HTR-8/SVneo (cell line): ENCODE measurements at places on chromosomes 4 and X.

DNA sequence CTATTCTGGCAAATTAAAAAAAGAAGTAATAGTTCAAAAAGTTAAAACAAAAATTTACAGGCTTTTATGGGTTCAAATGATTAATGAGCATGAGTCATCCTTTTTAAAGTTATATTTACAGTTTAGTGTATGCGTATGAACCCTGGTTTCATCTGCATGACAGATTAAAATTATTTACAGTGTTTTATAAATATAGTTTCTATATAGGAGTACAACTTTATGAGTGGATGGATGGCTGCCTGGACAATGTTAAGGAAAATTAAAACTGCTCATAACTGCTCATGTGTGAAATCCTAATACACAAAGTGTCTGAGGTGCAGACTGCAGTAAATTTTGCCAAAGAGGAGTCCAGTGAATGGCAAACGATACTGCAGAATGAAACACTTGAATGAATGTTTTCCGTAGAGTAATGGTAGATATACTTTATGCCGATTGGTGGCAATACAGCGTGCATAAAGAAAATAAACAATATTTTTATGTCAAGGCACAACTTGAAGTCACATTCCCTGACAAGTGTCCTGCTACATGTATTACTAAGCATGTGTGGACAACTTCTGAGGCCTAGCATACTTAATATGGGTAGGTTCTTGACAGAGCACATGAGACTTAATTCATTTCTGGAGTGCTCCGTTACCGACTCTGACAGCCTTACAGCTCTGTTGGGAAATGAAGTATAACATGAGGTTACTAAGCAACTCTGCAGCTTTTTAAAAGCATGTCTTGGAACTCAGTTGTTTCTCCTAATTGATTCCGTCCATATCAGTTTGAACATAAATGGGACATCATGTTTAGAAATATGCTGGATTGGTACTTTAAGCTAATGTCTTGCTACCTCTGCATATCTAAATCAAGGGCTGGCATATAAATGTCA is 985.6 kb upstream of the PCDH7 start:
- DNase-seq, result no peak

- DNase-seq, result no peak
Observed at GRCh38 chrX:31057291-31057690, 14.6 kb downstream of the FTHL17 start.

- DNase-seq, result peak; percentile 59
Observed at GRCh38 chr4:3291969-3292570, 751 bp upstream of the RGS12 start.

DNA sequence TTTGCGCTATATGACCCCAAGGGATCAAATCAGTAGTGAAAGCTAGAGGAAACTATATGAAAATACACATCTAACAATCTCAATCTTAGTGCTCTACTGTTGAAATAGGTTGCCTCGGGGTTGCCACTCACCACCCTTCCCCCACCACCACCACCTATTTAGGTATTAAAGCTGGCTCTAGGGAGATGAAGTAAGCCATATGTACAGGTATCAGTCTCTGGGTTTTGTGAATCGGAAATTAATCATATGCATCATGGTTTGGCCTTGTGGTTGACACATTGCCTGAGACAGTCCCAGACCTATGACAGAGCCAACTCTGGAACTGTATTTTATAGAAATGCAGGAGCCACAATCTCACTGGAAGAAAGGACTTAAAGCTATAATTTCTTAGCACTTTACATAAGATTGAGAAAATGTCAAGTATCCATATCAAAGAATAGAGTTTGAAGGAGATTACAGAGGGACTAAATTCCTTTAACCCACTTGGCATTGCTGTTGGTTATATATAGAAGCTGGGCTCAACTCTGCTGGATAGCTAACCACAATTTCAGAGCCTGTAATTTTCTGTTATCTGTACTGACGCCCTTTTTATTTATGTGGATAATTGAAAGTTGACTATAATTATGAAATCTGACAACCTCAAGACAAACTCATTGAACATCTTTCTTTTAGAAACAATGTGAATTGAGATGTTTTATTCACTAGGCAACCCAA is 26.7 kb upstream of the BMP2K start:
- no peak for DNase-seq

DNA sequence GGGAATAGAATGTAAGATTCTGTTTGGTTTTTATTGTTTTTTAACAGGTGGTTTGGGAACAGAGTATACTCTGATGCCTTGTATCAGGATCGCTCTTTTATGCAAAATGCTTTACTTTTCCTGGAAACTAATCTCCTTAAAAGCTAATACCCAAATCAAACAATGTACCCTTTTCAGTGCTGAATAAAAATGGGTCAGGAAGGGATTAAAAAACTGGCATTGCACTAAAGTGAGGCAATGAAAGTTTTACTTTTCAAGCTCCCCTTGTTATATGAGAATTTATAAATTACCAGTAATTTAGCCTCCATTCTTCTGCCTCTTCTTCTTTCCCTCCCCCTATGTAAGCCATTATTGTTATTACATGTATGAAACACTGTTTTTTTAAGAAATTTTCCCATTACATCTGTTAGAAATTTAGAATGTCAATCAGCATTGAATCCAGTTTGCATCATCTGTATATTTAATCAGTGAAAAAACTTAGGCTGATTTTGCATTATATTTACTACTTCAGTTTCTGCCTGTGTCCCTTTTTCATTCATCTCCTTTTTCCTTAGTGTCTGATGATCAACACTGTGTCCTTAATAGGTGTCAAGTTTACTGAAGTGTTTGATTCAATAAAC is 89.7 kb upstream of the NPNT start:
- DNase-seq, result no peak

- peak; percentile 2 for DNase-seq
Observed at GRCh38 chr4:83686166-83686565, 150.3 kb downstream of the GPAT3 start.

DNA sequence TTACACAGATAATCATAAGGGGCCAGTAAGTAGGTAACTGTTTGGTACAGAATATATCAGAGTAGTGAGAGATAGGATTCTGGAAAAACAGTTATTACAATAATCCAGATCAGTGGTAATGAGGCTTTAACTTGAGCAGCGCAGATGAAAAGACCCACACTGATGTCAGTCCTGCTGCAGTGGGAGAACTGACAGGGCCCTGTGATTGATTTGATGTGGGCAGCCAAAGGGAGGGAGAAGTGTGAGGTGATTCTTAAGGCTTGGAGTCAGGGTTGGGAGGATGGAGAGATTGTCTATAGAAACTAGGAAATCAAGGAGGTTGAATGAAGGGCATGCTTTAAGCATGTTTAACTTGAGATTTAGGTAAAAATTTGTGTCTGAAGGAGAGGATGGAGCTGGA is 161.4 kb downstream of the VSIG4 start:
- no peak for DNase-seq

- DNase-seq, result no peak
Observed at GRCh38 chr4:171983935-171984805, 171.0 kb downstream of the GALNTL6 start.

GRCh38 chr4:109576462-109576861 is 16.4 kb downstream of the MCUB start:
- no peak for DNase-seq

DNA sequence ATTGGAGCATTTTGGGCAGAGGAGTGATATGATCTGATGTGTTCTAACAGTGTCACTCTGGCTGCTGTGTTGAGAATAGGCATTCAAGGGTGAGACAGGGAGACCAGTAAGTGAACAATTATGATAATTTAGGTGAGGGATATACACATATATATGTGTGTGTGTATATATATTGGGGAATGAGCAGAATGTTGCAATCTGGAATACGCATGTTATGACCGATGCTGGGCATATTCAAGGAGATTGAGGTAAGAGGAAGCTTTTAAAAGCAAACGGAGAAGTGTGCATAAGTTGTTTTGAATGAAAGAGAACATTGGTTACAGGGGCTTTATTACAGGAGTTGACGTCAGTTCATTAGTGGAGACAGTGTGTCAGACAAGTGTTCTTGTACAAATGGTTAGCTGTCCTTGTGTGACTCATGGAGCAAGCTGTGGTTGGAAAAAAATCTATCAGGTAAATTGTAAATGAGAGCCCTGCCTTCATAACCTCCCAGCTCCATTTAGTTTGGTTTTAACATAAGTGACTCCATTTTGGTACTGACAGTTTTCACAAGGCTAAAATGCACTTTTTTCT is 442.5 kb upstream of the LCORL start:
- no peak for DNase-seq

DNA sequence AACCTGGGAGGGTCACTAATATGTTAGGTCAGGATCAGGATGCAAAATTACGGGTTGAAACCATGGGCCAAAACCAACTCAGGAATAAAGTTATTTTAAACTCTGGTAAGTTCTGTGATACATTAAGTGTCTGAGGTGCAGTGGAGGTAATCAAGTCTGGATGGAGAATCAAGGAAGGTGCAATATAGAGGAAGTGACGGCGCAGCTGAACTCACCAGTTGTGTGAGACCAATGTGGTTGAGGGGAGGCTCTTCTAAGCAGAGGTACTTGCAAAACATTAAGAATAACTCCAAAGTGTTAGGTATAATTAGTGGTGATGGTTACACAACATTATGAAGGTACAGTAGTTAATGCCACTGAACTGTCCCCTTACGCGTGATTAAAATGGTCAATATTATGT is 19.7 kb downstream of the GAB3 start:
- DNase-seq, result no peak

- DNase-seq, result no peak
Observed at GRCh38 chrX:24643116-24643515, 4.0 kb downstream of the PCYT1B start.

DNA sequence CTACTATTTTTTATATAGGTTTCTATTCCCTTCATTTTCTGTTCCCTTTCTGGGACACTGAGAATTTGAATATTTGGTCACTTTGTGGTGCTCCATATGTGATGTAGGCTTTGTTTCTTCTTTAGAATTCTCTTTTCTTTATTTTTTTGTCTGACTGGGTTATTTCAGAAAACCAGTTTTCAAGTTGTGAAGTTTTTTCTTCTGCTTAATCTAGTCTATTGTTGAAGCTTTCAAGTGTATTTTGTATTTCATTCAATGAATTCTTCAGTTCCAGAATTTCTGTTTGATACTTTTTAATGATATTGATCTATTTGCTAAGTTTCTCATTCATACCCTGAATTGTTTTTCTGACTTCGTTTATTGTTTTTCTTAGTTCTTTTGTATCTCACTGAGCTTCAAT is 96.2 kb upstream of the HAND2 start:
- no peak for DNase-seq

GRCh38 chr4:185286571-185286970 is 77.2 kb downstream of the SNX25 start:
- DNase-seq, result no peak

DNA sequence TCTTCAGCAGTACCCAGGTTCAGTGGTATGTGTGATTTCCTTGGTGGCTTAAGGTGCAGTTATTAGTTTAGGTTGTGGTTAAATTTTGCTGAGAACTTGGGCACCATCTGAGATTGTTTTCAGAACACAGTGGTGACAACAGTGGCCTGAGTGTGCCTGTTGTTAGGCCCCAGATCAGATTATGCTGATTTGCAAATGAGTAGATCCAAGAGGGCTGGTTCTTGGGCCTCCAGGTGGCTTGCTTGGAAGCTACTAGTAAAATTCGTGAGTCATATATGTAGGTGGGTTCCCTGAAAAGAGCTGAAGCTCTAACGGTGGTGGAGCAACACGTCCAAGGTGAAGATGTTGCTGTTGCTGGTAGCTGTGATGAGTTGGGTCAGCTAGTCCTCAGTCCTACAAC is 2619.6 kb downstream of the PCDH7 start:
- no peak for DNase-seq

DNA sequence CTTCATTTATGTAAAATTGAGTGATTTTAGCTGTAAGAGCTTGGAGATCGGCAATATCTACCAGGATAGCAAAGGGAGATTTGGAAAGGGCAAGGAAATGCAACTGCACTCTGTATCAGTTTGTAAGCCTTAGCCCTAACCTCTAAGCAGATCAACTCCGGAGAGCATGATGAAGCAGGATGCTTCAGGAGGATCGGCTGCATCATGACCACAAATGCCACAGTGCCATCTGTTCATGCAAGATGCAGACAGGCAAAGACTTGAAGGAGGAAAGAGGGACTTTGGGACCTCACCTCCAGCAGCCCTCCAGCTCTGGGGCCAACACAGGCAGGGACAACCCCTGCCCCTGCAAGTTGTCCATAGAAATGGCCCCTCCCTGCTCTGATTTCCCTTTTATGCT is 377.6 kb upstream of the GATB start:
- DNase-seq, result no peak

DNA sequence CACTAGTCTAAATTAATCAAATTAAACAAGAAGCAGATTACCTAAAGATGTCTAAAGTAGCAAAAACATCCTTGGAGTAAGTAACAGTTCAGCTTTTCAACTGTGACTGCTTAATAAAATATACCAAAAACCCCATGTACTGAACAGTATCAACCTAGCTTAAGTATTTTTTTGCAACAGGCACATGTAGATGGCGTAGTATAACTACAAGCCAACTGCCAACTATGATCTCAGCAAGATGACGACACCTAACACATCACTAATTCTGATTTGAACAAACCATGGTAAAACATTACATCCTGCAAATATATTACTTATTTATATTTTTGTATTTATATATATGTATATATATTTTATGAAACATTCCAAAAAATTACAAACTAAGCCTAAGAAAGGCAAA is 24.5 kb downstream of the DHX15 start:
- no peak for DNase-seq

GRCh38 chr4:139223682-139224317 is 46.8 kb upstream of the ELF2 start:
- DNase-seq, result no peak

DNA sequence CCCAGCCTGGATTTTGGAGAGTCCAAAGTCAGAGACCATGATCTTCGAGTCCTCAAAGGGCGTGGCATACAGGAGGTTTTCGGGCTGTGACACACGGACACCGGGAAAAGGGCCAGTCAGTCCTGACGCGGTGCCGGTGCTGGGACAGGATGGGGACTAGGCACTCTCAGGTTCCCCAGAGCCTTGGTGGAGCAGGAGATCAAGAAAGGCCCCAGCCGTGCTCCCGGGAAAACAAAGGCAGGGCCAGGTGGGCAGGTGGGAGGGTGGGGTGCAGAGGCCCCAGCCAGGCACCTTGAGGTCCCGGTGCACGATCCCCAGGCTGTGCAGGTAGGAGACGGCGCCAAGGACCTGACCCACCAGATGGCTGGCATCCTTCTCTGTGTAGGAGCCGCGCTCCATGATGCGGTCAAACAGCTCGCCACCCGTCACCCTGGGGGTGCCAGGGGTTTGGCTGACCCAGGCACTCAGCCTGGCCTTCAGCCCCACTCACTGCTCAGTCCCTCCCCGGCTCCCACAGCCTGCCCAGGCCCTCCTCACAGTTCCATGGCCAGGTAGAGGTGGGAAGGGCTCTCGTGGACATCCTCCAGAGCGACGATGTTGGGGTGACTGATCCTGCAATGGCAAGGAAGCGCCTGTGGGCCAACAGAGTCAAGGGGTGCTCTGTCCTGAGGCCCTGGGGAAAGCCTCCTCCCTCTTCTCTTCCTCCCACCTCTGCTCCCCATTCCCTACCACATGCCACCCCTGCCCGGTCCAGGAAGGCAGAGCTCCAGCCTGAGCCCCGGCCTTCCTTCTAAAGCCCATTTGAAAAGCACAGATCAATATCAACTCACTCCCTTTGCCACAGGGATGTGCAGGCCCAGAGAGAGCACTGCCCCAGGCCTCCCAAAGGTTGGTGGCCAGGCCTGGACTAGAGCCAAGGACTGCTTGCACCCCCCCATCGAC is 1.8 kb downstream of the PNCK start:
- no peak for DNase-seq

GRCh38 chrX:24561121-24561520 is 86.0 kb downstream of the PCYT1B start:
- DNase-seq, result peak; percentile 58

- DNase-seq, result no peak
Observed at GRCh38 chr4:11268149-11268548, 160.5 kb downstream of the HS3ST1 start.
